GM19239 (cell line): ENCODE measurements at places on chromosomes 3 and 15.
A peak's percentile ranks its signal among the peaks of the same experiment; 100 is the strongest.

- DNase-seq = no peak
Measured at GRCh38 chr3:135178566-135178965, 383.5 kb downstream of the EPHB1 start.

- no peak for DNase-seq
Measured at GRCh38 chr15:69860321-69860720, 237.4 kb downstream of the TLE3 start.

- DNase-seq = no peak
Measured at GRCh38 chr3:190780524-190780923, 82.0 kb downstream of the GMNC start.

- DNase-seq = no peak
Measured at GRCh38 chr3:62888180-62888579, 13.0 kb upstream of the CADPS start.

GRCh38 chr3:129553171-129553570 lies 10.2 kb downstream of the H1-8 start:
- no peak for DNase-seq

- DNase-seq = no peak
Measured at GRCh38 chr15:91383532-91383931, 283.5 kb downstream of the SV2B start.

DNA sequence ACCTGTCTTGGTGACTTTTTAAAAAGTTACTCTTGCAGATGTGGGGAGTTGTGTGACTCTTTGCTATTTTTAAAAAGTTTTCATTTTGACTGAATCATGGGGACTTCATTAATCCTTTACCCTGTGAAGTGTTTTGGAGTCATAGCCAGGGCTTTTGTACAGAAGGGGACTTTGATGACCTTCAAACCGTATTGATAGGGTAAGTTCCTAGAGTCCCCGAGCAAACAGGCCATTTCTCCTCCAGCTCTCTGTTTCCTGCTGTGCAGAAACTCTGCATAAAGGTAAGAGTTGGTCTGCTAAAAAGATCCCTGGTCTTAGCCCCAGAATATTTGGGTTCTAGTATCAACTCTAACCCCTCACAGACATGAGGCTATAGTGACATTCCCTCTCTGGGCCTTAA lies 170.8 kb upstream of the BCL6 start:
- DNase-seq = no peak

DNA sequence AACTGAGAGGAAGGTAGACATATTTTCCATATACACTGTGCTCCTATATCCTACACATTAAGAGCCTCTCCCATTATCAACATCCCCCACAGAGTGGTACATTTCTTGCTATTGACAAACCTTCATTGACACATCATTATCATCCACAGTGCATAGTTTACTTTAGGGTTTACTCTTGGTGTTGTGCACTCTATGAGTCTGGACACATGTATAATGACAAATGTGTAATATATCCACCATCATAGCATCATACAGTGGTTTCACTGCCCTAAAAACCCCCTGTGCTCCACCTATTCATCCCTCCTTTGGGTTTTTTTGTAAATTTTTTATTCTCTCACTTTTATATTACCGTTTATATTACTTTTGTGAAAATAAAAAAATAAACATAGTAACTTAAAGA lies 22.2 kb upstream of the CLDN18 start:
- no peak for DNase-seq

DNA sequence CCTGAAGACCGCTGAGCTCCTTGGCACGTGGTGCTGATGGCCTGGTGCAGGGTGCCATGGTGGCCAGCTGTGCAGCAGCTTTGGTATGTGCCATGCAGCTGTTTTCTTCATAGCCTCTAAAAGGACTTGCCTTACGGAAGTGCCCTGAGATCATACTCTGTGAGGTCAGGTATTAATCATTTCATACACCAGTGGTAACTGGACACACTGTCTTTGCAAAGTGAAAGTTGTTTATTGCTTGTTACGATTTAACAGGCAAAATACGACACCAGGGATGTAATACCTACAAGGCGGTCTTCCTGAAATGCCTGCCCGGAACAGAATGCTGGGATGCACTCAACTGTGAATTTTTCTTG lies 184.6 kb downstream of the ATP10A start:
- no peak for DNase-seq

GRCh38 chr3:65785065-65785645 lies 253.6 kb downstream of the MAGI1 start:
- no peak for DNase-seq

DNA sequence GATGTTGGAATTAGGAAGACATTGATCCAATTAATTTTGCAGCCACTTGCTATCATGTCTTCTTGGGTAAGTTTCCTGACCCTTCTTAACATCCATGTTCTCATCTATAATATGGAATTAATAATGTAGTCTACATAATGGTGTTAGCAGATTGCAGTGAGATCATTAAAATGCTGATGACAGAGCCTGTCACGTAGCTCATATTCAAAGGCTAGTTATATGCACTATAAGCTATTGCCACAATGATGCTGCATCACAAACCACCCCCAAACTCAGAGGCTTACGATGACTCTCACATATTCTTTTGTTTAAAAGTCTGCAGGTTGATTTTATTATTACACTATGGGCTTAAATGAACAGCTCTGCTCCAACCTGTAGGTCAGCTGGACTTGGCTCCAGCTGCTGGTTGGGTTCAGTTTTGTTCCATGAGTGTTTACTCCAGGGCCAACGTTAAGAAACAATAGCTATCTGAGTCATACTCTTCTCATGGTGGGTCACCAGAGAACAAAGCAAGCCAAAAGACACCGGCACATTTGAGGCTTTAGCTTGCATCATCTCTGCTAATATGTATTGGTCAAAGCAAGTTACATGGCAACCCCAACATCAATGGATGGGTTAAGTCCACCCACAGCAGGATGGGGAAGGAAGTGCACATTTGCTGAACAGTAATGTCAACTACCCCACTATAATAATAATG lies 250.0 kb upstream of the SLCO3A1 start:
- no peak for DNase-seq

- no peak for DNase-seq
Measured at GRCh38 chr15:65245096-65245856, 34.0 kb upstream of the CILP start.

- DNase-seq = peak; percentile 56
Measured at GRCh38 chr3:195900436-195901355, 7.7 kb downstream of the TNK2 start.

DNA sequence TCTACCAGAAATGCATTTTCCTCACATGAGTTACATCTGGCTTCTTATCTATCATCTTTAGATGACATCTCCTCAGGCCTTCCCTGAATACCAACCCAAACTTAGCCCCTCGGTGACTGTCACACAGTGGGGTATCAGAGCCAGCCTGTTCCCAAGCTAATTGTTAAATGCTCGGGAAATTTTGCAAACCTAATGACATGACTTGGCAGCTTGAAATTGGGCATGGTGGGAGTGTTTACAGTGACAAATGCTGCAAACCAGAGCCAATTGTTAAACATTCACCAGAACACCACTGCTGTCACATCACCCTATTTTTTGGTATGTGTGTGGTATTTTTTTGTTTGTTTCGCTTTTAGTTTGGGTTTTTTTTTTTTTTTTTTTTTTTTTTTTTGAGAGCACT lies 130.8 kb downstream of the HCN4 start:
- DNase-seq = no peak

- no peak for DNase-seq
Measured at GRCh38 chr3:60932170-60932569, 319.1 kb downstream of the FHIT start.

- DNase-seq = no peak
Measured at GRCh38 chr3:179769411-179770247, 116.8 kb downstream of the USP13 start.

GRCh38 chr15:85462029-85462428 lies 81.6 kb downstream of the AKAP13 start:
- no peak for DNase-seq

DNA sequence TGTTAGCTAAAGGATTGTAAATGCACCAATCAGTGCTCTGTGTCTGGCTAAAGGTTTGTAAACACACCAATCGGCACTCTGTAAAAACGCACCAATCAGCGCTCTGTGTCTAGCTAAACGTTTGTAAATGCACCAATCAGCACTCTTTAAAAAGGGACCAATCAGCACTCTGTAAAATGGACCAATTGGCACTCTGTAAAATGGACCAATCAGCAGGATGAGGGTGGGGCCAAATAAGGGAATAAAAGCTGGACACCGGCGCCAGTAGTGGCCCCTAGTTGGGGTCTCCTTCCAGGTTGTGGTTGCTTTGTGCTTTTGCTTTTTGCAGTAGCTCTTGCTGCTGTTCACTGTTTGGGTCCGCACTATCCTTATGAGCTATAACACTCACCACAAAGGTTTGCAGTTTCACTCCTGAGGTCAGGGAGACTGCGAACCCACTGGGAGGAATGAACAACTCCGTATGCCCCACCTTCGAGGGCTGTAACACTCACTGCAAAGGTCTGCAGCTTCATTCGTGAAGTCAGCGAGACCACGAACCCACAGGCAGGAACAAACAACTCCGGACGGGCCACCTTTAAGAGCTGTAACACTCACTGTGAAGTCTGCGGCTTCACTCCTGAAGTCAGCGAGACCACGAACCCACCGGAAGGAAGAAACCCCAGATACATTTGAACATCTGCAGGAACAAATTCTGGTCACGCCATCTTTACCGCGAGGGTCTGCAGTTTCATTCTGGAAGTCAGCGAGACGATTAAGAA lies 1.1 kb upstream of the SUCLG2 start:
- no peak for DNase-seq

- no peak for DNase-seq
Measured at GRCh38 chr15:33160581-33161165, 33.8 kb downstream of the FMN1 start.

- DNase-seq = no peak
Measured at GRCh38 chr15:79032656-79033055, 57.9 kb downstream of the RASGRF1 start.

- no peak for DNase-seq
Measured at GRCh38 chr15:50190166-50190570, 8.2 kb downstream of the SLC27A2 start.

DNA sequence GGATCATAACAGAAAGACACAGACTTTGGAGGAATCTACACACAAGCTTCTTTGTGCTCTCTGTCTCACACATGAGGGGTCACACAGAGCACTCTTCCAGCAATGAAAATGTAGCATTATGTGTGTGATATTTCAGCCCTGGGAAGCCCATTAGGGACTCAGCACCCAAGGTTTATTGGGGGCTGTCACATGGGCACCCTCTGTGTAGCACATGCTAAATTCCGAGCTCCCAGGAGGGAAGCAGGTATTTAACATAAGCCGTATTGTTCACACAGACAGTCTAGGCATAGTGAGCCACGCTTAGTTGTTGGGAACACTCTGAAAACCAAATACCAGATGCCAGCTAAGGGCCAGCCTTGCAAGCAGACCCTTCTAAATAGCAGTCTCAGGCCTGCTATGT lies 261.6 kb upstream of the MANF start:
- no peak for DNase-seq

- DNase-seq = no peak
Measured at GRCh38 chr3:171526146-171526545, 65.9 kb upstream of the TNIK start.

GRCh38 chr3:194661946-194662345 lies 10.0 kb downstream of the LSG1 start:
- no peak for DNase-seq

- DNase-seq = no peak
Measured at GRCh38 chr3:101779822-101780381, 891 bp downstream of the NXPE3 start.

GRCh38 chr15:85426481-85426880 lies 46.1 kb downstream of the AKAP13 start:
- no peak for DNase-seq

GRCh38 chr3:132368515-132368914 lies 48.8 kb upstream of the DNAJC13 start:
- DNase-seq = no peak

DNA sequence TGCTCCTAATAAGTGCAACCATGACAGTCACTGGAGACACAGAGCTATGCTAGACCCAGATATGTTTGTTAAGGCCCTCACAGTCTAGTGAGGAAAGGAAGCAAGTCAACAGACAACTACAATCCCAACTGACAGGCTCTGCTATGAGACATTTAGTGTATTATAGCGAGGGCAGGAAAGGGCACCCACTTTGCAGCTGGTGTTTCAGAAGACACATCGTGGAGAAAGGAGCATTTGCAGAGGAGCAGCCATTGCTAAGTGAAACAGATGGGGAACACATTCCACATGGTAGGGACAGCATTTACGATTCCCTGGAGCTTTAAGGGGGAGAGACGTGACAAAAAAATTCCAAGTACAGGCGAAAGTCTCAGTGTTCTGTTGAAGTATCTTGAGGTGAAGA lies 685.6 kb downstream of the AGBL1 start:
- DNase-seq = no peak

GRCh38 chr3:14547693-14548092 lies 7.6 kb upstream of the GRIP2 start:
- no peak for DNase-seq

- DNase-seq = no peak
Measured at GRCh38 chr3:189954733-189955665, 165.7 kb downstream of the P3H2 start.

DNA sequence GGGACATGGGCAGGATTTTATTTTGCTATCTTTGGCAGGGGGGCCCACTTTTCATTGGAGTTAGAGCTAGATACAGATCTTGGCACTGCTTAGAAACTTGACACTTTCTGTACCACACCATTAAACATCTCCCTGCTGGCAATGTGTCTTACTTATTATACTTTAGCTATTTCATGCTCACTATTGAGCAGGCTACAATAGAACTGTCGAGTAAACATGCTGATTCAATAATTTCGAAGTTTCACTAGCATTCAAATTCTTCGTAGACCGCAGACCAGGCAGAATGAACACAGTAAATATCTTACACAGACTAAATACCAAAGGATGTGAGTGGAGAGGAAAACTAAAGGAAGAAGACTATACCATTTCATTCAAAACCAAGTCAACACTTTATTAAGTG lies 180.8 kb downstream of the UNC13C start:
- no peak for DNase-seq

DNA sequence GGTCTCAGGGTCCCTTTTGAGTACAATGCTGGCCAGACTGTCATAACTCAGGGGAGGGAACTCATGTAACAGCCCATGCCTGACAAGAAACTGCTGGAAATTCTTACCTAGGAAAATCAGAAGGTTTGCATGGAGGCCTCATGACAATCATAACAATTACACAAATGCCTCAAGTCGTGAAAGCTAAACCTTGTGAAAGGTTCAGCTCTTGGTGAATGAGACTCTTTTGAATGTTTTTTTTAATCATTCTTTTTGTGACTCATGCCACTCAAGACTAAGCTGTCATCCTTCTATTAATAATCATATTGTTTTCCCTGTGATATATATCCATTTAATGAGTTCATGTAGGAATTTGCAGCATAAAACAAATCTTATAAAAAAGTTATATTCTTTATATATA lies 61.4 kb upstream of the LEKR1 start:
- no peak for DNase-seq

- DNase-seq = peak; percentile 97
Measured at GRCh38 chr15:74889883-74890664, at the start of gene MPI. Gene MPI (plus strand): TSS chr15:74890042. CDS start chr15:74890074, 32 bp downstream.

DNA sequence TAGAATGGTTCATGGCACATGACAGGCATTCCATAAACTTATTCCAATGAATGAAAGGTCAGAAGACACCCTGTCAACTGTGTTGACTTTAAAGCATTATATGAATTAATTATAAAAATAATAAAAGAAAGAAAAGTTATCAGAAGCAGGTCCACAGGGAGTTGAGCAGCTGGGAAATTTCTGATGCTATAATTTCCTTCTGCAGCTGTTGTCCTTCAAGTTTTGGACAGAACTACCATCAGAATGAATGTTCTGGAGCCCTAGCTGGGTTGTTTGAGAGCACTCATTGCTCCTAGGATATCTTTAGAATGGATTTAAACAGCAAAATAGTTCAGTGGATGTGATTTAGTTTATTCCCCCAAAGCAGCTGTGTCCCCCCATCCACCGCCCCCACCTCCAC lies 232.4 kb upstream of the PROK2 start:
- DNase-seq = no peak

GRCh38 chr3:135981701-135982403 lies 16.3 kb downstream of the PPP2R3A start:
- DNase-seq = no peak
